ENCODE measurements at places on chromosomes 3 and 15.

- DNase-seq = no peak
Observed at GRCh38 chr3:160180581-160181216, 44.5 kb upstream of the C3orf80 start.

GRCh38 chr3:46566040-46566641 lies at the start of gene LRRC2:
Gene LRRC2 (minus strand): TSS chr3:46566302. CDS start chr3:46551591, 14,711 bp downstream.
- DNase-seq = no peak

DNA sequence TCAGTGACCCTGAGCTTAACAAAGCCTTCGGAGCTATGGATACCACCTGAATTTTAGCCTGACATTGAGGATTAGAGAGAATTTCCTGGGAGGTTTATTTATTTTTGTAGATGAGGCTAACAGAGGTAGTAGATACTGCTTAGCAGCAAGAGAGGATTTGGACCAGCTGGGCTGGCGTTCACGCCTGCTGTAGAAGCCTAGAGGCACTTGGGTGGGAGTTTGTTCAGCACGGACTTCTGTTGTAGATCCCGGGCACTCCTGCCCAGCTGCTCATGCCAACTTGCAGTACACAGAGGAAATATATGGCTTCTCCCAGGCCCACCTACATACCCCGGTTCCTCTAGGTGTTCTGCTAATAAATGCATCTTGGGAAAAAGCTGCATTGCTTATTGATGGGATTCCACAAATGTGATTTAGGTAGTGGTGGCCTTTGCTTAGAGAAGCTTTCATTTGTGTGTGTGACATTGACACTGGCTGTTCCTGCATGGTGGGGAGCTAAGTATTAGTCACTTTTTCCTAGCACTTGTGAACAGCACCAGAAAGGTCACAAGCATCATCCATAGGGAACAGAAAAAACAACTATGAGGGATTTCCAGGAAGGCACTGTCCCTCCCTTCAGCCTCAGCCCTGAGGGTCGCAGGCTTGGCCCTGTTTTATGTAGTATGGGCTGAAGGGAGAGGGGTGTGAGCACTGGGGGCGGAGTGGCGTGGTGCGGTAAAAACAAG lies 324.8 kb upstream of the LRRFIP2 start:
- DNase-seq = no peak

DNA sequence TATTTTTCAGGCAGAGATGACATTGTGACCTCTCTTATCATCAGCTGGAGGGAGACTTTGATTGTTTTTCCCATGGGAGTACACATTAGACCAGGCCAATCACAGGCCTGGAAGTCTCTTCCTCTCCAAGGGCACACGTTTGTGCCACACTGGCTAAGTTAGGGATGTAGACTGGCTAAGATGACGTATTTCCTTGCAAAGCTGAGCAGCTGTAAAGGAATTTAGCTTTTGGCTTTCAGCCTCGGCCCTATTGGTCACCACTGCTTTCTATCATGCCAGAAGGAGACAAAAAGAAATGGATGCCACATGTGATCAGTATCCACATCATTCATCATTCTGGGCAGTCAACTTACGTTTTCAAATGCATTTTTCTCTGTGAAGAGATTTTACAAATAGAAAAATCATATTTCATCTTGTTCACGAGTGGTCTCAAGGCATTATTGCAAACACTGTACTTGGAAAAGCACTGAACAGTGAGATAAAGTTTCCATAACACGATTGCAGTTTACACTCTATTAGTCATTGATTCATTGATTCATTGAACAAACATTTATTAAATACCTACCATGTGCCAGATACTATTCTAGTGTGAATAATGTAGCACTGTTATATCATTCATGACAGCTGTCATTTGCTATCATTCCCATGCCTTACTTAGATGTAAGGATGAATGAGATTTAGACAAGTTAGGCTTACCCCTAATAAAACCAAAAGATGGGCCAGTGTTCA lies 27.0 kb upstream of the RNF7 start:
- no peak for DNase-seq

GRCh38 chr3:151218136-151218535 lies 15.1 kb upstream of the GPR171 start:
- no peak for DNase-seq

- DNase-seq = no peak
Observed at GRCh38 chr3:55313666-55314065, 173.4 kb downstream of the WNT5A start.

DNA sequence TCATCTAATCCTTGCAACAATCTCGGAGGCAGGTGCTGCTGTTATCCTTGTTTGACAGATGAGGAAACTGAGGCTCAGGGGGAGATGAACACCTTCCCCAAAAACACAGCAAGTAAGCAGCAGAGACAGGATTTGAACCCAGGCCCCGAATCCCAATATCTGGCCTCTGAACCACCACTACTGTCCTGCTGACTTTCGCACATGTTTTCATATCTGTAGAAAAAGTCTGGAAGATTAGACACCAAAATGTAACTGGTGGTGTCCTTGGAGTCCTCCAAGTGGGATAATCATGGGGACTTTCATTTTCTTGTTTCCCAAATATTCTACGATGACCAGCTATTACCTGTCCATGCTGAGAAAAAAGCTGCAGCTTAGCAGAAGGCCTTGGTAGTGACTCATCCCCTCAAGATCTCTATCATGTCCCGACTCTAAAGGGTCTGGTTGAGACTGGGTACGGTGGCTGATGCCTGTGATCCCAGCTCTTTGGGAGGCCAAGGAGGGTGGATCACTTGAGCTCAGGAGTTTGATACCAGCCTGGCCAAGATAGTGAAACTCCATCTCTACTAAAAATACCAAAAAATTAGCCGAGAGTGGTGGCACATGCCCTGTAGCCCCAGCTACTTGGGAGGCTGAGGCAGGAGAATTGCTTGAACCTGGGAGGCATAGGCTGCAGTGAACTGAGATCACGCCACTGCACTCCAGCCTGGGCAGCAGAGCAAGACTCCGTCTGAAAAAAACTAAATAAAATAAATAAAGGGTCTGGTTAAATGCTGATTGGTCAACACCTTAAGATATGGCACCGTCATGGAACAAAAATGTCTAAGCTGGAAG lies 8.6 kb downstream of the IRAK2 start:
- DNase-seq = no peak

DNA sequence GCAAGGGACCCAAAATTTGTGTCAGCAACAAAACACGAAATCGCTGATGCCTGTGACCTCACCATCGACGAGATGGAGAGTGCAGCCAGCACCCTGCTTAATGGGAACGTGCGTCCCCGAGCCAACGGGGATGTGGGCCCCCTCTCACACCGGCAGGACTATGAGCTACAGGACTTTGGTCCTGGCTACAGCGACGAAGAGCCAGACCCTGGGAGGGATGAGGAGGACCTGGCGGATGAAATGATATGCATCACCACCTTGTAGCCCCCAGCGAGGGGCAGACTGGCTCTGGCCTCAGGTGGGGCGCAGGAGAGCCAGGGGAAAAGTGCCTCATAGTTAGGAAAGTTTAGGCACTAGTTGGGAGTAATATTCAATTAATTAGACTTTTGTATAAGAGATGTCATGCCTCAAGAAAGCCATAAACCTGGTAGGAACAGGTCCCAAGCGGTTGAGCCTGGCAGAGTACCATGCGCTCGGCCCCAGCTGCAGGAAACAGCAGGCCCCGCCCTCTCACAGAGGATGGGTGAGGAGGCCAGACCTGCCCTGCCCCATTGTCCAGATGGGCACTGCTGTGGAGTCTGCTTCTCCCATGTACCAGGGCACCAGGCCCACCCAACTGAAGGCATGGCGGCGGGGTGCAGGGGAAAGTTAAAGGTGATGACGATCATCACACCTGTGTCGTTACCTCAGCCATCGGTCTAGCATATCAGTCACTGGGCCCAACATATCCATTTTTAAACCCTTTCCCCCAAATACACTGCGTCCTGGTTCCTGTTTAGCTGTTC lies 34.9 kb downstream of the CHDH start:
- no peak for DNase-seq
